Endodermal cell (in vitro differentiated cells): ENCODE measurements at places on chromosomes 16 and 17. TPM values are rescaled to one million over a fixed set of nuclear protein-coding genes. Genes with fewer than 3 reads are reported as not detected.

DNA sequence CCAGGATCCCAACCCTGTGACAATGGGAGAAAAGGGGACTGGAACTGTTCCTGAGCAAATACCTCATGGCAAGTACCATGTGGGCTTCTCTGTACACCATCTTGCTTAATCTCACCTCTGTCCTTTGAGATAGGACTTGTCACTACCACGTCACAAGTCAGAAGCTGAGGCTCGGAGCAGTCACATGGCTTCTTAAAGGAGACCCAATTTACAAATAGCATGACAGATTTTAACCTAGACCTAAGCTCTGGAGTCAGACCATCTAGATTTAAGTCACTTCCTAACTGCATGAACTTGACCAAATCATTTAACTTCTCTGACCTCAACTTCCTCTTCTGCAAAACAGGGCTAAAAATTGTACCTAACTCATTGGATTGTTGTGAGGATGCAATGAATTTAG, 36.0 kb upstream of the CCL1 start:
- no peak overlapping the region for H3K4me3 ChIP-seq
- H3K27ac ChIP-seq, result no peak overlapping the region
- DNase-seq, result no peak
- H3K4me1 ChIP-seq, result no peaks in the 10 kb centered on the region
- H3K36me3 ChIP-seq, result no peaks in the 10 kb centered on the region
- no peaks in the 10 kb centered on the region for H3K27me3 ChIP-seq

DNA sequence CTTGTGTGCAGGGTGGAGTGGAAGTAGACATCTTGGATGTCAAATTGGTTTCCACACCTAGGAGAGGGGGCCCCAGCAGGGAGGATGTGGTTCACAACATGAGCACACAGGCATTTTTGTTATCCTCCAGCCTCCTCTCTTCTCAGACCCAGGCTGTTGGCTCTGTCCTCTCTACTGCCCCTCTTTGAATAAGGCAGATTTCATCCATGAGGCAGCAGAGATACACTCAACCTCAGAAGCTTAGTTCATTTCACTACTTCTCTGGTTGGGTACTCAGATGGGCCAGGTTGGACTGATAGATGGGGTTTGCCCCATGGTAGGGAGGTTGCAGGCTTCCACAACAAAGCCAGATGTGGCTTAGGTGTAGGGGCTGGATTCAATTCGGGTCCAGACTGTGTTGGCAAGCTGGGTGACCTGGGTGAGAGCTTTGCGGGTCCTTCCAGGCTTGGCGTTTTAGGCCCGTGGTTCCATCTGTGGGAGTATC, 22.2 kb upstream of the NFATC3 start:
- no peak for DNase-seq
- H3K27ac ChIP-seq, result no peak overlapping the region
- H3K36me3 ChIP-seq, result peaks cover 48% of the 10 kb centered on the region
- H3K4me1 ChIP-seq, result no peaks in the 10 kb centered on the region
- H3K27me3 ChIP-seq, result no peaks in the 10 kb centered on the region

- H3K27me3 ChIP-seq, result no peaks in the 10 kb centered on the region
- no peak overlapping the region for H3K4me3 ChIP-seq
- H3K36me3 ChIP-seq, result no peaks in the 10 kb centered on the region
- no peaks in the 10 kb centered on the region for H3K4me1 ChIP-seq
- no peak for DNase-seq
- H3K27ac ChIP-seq, result no peak overlapping the region
These were observed 23.8 kb downstream of the ADCY7 start for GRCh38 chr16:50289950-50290764.

GAS2L2 gene
- 0.09 TPM in 1 of 2 replicates, not detected in the other for total RNA-seq

TNFSF13 gene
- 1.7 and 2.3 TPM in 2 replicates for total RNA-seq

GRCh38 chr16:5054876-5055865, 10.6 kb downstream of the C16orf89 start:
- H3K4me3 ChIP-seq, result no peak overlapping the region
- no peaks in the 10 kb centered on the region for H3K4me1 ChIP-seq
- no peak overlapping the region for H3K27ac ChIP-seq
- no peaks in the 10 kb centered on the region for H3K27me3 ChIP-seq

DNA sequence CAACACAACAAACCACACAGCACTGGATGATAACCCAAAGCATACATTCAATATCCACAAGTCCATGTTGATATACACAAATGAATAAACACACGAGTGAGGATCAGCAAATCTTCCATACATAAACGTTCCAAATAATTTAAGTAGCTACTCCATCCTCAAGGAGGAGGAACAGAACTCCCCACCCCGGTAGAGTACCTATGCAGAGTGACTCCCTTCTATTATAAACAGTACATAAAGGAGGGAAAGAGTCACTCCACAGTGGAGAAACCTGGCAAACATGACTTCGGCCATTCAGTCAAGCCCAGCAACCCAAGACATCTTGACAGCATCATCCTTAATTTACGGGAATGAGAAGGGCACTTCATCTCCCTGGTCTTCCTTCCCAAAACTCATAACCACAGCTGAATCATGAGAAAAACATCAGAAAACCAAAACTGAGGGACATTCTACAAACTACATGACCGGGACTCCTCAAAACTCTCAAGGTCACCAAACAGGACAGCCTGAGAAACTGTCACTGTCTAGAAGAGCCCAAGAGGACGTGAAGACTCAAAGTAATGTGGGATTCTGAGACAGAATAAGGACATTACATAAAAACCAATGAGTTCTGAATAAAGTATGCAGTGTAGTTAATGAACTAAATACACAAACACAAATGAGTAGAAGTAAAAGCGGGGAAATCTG, 5.6 kb downstream of the USP22 start:
- H3K4me3 ChIP-seq, result peak overlapping the region; percentile 71
- peaks cover 17% of the 10 kb centered on the region for H3K4me1 ChIP-seq
- H3K27ac ChIP-seq, result no peak overlapping the region
- H3K36me3 ChIP-seq, result peaks cover 54% of the 10 kb centered on the region

- H3K27me3 ChIP-seq, result no peaks in the 10 kb centered on the region
- H3K36me3 ChIP-seq, result no peaks in the 10 kb centered on the region
These were observed 2.4 kb upstream of the USP36 start for GRCh38 chr17:78842881-78843565.

- peaks cover 71% of the 10 kb centered on the region for H3K36me3 ChIP-seq
- no peaks in the 10 kb centered on the region for H3K27me3 ChIP-seq
- H3K27ac ChIP-seq, result no peak overlapping the region
- no peak overlapping the region for H3K4me3 ChIP-seq
- DNase-seq, result no peak
- H3K4me1 ChIP-seq, result no peaks in the 10 kb centered on the region
These were observed 47.0 kb downstream of the TMC6 start for GRCh38 chr17:78081551-78081950.

DNA sequence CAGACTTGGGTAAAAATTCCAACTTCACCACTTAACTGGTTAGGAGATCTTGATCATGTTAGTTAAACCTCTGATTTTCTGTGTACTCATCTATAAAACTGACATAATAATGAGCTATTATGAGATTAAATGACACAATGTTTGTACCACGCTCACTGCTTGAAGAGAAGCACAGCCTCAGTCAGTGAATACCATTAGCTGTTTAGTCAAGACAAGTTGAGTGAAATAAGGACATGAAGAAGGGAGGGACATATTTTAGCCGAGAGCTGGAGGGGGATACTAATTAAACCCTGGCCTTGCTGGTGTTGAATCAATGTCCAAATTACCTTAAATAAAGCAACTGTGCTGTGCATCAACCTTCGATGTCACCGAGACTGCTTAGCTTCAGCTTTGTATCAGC, 105.1 kb upstream of the TOX3 start:
- H3K27ac ChIP-seq, result no peak overlapping the region
- no peaks in the 10 kb centered on the region for H3K36me3 ChIP-seq
- H3K4me1 ChIP-seq, result peaks cover 13% of the 10 kb centered on the region
- H3K4me3 ChIP-seq, result no peak overlapping the region
- H3K27me3 ChIP-seq, result peaks cover 9% of the 10 kb centered on the region

GRCh38 chr16:8644211-8645140, 23.0 kb downstream of the METTL22 start:
- H3K27me3 ChIP-seq, result no peaks in the 10 kb centered on the region
- peaks cover 78% of the 10 kb centered on the region for H3K36me3 ChIP-seq
- H3K27ac ChIP-seq, result no peak overlapping the region

GRCh38 chr17:7676533-7676932, 10.8 kb downstream of the TP53 start:
- no peaks in the 10 kb centered on the region for H3K27me3 ChIP-seq
- H3K4me1 ChIP-seq, result no peaks in the 10 kb centered on the region
- H3K27ac ChIP-seq, result no peak overlapping the region
- peaks cover 29% of the 10 kb centered on the region for H3K36me3 ChIP-seq

GRCh38 chr17:1712271-1712670, 2.1 kb upstream of the TLCD2 start:
- peaks cover 25% of the 10 kb centered on the region for H3K36me3 ChIP-seq
- DNase-seq, result no peak
- H3K27me3 ChIP-seq, result no peaks in the 10 kb centered on the region
- H3K4me1 ChIP-seq, result peaks cover 11% of the 10 kb centered on the region
- H3K4me3 ChIP-seq, result no peak overlapping the region

DNA sequence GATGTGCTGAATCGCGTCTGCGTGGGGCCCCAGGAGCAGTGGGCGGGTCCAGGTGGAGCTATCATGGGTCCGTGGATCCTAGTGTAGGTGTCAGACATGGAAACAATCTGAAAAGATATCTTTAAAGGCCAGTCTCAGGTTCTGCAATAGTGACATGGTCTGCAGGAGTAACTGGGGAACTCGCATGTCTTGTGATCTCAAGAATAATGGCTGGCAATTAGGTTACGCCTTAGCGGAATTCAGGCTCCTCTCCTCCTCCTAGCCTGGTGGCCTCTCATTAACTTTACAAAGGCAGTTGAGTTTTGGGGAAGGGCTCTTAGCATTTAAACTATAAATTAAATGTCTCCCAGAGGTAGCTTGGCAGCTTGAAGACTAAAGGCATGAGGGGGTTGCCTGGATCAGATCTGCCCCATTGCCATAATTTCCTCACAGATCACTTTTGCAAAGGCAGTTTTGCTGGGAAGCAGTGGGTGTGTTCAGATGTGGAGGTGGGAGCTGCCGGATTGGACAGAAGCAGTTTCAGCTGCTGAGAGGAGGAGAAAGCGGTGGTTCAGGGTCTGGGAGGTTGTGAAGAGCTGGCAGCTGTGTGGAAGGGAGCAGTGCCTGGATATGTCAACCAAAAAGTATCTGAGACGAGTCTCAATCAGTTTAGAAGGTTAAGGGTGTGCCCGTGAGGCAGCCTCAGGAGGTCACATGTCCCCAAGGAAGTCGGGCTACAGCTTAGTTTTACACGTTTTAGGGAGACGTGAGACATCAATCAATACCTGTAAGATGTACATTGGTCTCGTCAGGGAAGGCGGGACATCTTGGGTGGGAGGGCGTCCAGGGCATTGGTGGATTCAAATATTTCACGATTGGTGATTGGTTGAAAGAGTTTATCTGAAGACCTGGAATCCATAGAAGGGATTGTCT, 2.7 kb downstream of the TBCD start:
- H3K4me1 ChIP-seq, result peaks cover 5% of the 10 kb centered on the region
- peak; percentile 86 for DNase-seq
- peaks cover 10% of the 10 kb centered on the region for H3K36me3 ChIP-seq
- H3K27ac ChIP-seq, result peak overlapping the region; percentile 44

GRCh38 chr17:56917559-56918296, 3.9 kb upstream of the TRIM25 start:
- H3K27me3 ChIP-seq, result peaks cover 27% of the 10 kb centered on the region
- no peak overlapping the region for H3K4me3 ChIP-seq

- H3K27me3 ChIP-seq, result no peaks in the 10 kb centered on the region
- H3K4me3 ChIP-seq, result no peak overlapping the region
- no peaks in the 10 kb centered on the region for H3K36me3 ChIP-seq
These were observed 36.7 kb upstream of the ABR start for GRCh38 chr17:1216217-1217088.

DNA sequence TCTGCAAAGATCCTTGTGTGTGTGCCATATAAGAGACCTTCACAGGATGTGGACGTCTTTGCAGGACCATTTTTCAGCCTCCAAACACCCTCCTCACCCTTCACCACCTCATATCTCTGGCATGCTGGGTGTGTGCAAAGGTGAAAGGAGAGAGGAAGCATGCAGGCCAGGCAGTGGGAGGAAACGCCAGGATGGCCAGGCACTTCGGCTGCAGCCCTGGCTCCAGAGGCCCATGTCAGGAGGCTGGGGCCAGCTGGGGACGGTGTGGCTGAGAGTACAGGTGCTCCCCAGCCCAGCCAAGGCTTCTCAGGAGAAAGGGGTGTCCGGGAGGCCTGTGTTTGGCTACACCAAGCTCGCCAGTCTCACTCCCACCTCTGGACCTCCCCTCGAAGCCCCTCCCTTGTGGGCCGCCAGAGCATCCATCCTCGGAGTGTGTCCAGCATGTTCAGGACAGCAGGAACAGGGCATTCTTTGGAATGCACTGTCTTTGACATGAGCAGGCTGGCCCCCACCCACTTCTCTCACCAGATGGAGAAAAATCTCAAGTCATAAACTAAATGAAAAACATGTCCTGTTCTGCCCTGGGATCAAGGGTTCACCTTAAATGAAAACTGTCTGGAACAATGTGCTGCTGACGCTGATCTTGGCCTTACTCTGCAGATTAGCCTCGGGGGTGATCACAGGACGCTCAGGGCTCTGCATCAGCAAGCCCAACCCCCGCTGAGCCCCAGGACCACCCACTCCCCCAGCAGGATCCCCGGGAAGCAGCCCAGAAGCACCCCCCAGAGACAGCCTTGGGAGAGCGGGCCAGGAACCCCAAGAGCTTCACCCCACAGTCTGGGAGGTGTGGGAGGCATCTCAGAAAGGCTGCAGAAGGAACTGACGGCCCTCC, 15.9 kb downstream of the PEMT start:
- H3K36me3 ChIP-seq, result no peaks in the 10 kb centered on the region
- H3K4me3 ChIP-seq, result no peak overlapping the region
- H3K27ac ChIP-seq, result no peak overlapping the region
- no peaks in the 10 kb centered on the region for H3K4me1 ChIP-seq
- no peaks in the 10 kb centered on the region for H3K27me3 ChIP-seq

TRPV3 gene
- total RNA-seq, result 4.6 and 6.2 TPM in 2 replicates

C17orf113 gene
- 1.2 and 1.7 TPM in 2 replicates for total RNA-seq

DNA sequence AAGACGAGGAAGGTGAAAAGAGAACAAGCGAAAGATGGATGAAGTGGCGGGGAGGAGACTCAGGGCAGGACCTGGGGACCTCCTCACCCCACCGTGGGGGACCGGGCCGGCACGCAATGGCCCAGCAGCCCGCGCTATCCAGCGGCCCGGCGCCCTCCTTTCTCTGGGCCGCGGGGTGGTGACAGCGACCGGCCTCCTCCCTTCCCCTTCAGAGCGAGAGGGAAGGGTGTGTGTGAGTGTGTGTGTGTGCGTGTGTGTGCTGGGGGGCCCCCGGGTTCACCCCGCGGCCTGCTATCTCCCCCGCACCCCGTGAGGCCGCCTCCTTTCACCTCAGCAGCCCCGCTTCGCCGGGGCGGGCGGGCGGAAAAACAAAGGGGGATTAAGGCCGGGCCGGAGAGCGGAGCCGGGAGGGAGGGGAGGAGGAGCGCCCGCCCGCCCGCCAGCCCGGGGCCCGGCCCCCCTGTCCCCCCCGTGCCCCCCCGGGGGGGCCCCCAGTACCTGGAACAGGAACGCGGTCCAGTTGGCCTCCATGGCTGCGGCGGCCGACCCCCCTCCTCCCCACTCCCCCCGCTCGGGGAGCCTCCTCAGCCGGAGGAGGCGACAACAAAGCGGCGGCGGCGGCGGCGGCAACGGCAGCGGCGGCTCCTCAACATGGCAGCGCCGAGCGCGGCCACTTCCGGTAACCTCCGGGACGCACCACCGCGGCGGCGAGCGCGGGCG, at the start of gene VEZF1:
Gene VEZF1 (minus strand): TSS at position 674 of the 720 bp plus-strand sequence. CDS start 143 bp downstream, at position 531.
- H3K4me1 ChIP-seq, result peaks cover 20% of the 10 kb centered on the region
- H3K27ac ChIP-seq, result peak within 1 kb of the TSS; percentile 95
- peak within 1 kb of the TSS; percentile 97 for H3K4me3 ChIP-seq
- H3K36me3 ChIP-seq, result peaks cover 19% of the 10 kb centered on the region

SCNN1B gene
- total RNA-seq, result not detected in 2 replicates

- DNase-seq, result no peak
- H3K4me1 ChIP-seq, result no peaks in the 10 kb centered on the region
- no peak overlapping the region for H3K4me3 ChIP-seq
- no peak overlapping the region for H3K27ac ChIP-seq
- H3K27me3 ChIP-seq, result peaks cover 13% of the 10 kb centered on the region
- no peaks in the 10 kb centered on the region for H3K36me3 ChIP-seq
These were observed 1.6 kb upstream of the KIAA0513 start for GRCh38 chr16:85025781-85026653.

ICAM2 gene
- total RNA-seq, result 0.75 TPM in 2 replicates

CD7 gene
- total RNA-seq, result 0.59 to 2.4 TPM (median 0.80 TPM) in 3 replicates

HOXB13 gene
- not detected in 2 replicates for total RNA-seq
